Germinal center (tissue), 1 donor: ENCODE measurements at places on chromosomes 4 and X.

GRCh38 chr4:176781739-176782100, 11.0 kb downstream of the VEGFC start:
- DNase-seq, result no peak

DNA sequence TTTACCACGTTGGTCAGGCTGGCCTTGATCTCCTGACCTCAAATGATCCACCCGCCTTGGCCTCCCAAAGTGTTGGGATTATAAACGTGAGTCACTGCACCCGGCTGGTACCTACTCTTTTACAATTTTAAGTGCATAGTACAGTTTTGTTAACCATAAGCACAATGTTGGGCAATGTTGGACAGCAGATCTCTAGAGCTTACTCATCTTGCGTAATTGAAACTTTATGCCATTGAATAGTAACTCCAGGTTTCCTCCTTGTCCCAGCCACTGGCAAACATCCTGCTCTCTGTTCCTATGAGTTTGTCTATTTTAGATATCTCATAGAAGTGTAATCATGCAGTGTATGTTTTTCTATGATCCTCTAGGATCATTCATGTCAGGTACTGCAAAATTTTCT, 9.3 kb upstream of the CPE start:
- DNase-seq, result no peak

DNA sequence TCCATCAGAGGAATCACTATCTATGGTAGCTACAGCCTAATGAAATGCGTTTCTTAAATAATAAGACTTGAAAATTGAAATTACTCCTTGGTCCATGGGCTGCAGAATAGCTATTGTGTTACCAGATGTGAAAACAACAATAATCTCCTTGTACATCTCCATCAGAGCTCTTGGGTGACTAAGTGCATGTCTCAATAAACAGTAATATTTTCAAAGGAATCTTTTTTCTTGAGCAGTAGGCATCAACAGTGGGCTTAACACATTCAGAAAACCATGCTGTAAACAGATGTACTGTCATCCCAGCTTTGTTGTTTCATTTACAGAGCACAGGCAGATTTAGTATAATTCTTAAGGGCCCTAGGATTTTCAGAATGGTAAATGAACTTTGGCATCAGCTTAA, 67.3 kb downstream of the GLUD2 start:
- no peak for DNase-seq

- DNase-seq, result no peak
These were observed 21.4 kb upstream of the PJA1 start for GRCh38 chrX:69186651-69187050.

- DNase-seq, result no peak
These were observed 47.2 kb upstream of the HS3ST1 start for GRCh38 chr4:11475871-11476270.

DNA sequence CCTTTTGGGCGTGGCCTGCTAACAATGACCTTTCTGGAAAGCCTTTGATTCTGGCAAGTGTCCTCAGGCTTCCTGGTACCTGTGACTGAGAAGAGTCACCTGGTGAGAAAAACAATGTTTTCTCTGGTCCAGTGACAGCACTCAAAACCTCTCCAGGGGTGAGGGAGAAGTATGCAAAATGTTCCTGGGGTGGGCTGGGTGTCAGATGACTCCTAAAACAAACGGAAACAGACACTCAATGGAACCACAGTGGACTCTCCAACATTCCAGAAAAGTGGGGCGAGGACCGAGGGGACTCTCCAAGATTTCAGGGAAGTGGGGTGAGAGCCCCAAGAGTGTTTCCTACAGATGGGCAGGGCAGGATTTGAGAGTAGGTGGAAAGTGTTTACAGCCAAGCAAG, 69.5 kb downstream of the ANAPC4 start:
- no peak for DNase-seq

DNA sequence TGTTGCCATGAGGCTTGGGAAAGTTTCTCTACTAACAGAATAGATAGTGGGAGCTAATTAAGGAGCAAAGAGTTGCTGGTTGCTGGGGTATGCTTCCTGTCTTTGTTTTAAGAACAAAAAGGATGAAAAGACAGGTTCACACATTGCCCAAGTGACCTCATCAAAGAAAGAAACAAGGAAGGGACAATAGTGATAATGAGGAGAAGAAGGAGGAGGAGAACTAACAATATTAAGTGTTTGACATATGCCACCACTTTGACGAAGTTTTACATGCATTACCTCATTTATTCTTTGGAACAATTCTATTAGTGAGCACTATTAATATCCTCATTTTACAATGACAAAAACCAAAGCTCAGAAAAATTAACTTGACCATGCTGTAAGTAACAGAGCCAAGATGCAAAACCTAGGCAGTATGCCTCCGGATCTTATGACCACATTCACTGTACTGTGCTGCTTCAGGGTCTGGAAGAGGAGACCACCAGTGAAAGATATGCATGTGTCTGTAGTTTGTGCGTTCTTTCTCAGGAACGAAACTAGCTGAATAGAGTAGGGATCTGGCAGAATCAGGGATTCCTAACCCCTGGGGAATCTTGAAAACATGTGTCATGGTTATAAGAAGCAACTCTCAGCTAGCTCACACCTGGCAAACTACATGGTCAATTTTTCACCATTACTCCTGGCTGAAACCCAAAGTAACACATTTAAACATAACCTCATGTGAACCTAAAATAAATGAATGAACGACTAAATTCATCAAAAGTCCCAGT, 83.8 kb downstream of the MOSPD2 start:
- no peak for DNase-seq

GRCh38 chr4:16617011-16617410, 281.4 kb downstream of the LDB2 start:
- no peak for DNase-seq

DNA sequence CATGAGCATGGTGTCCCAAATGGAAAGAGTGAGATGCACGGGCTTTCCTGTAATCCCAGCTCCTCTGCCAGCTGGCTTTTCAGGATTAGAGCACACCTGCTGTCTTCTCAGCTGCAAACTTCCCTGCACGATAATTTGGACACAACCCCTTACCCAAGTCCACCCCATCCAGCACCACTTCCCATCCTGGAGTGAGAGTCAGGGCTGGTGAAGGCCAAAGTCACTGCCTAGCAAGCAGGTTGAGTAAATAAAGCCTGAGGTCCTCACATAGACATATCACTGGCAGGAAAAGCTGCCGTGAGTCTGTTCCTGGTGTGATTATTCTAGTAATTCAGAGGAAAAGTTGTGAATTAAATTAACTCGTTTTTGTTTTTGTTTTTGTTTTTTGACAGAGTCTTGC, 113.9 kb upstream of the MBNL3 start:
- no peak for DNase-seq

DNA sequence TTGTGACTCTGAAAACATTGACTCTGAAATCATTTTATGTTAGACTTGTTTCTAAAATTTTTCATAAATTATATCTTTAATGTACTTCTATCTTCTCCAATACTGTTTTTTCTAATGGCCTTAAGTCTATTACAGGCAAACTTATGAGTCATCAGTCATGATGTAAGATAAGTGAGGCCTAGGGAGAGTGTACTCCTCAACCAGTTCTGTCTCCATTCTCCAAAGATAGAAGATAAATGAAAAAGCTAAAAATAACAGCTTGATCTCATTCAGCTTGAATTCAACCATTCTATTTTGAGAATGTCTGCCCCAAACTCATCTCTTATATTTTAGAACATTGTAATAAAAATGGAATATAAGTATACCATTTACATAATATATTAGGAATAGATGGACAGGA, 34.5 kb downstream of the STBD1 start:
- no peak for DNase-seq

GRCh38 chr4:1871471-1872021, 353 bp downstream of the NSD2 start:
- DNase-seq, result peak; percentile 54

DNA sequence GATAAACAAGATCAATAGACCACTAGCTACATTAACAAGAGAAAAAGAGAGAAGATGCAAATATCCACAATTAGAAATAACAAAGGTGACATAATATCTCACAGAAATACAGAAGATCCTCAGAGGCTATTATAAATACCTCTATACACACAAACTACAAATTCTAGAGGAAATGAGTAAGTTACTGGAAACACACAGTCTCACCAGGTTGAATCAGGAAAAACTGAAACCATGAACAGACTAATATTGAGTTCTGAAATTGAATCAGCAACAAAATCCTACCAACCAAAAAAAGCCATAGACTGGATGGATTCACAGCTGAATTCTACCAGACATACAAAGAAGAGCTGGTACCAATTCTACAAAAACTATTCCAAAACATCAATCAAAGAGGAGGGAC, 211.8 kb upstream of the CPEB2 start:
- DNase-seq, result no peak

DNA sequence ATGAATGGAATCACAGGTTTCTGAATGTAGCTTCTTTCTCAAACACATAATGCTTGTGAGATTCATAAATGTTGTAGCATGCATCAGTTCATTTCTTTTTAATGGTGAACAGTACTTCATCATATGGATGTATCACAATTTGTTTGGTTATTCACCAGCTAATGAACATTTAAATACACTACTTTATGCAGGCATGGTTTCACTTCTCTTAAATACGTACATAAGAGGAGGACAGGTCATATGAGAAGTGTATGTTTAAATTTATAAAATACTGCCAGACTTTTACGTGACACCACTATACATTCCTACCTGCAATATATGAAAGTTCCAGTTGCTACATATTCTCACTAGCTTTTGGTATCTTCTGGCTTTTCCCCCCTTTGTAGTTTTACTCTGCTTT, 65.4 kb downstream of the ANKRD17 start:
- peak; percentile 42 for DNase-seq
